Activated T-cell treated with anti-CD3 and anti-CD28 coated beads, Interleukin-2, amount 50 U/mL, for 1 hour (primary cell): ENCODE measurements at places on chromosomes 1 and 21.
A peak's percentile ranks its signal among the peaks of the same experiment; 100 is the strongest.

- DNase-seq, result peak; percentile 63
These were observed 11.2 kb downstream of the CD84 start for GRCh38 chr1:160567858-160568682.

- DNase-seq, result no peak
These were observed 454.8 kb downstream of the KIF26B start for GRCh38 chr1:245609354-245610150.

DNA sequence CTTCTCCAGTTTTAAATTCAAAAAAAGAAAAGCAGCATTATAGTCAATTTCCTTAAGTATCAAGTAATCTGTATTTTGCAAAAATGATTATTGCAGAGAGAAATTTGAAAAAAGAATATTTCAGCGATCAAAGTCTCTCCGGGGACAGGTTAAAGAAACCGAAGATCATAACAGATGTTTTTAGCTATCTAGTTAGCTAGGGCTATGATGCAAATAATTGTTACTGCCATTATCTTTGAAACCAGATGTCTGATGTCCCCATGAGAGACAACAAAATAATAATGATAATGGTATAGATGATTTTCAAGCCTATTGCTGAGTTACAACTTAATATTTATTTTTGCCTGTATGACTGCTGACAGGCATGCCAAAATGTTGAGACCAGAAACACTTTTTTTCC lies 1326.0 kb downstream of the PLA2G4A start:
- no peak for DNase-seq

DNA sequence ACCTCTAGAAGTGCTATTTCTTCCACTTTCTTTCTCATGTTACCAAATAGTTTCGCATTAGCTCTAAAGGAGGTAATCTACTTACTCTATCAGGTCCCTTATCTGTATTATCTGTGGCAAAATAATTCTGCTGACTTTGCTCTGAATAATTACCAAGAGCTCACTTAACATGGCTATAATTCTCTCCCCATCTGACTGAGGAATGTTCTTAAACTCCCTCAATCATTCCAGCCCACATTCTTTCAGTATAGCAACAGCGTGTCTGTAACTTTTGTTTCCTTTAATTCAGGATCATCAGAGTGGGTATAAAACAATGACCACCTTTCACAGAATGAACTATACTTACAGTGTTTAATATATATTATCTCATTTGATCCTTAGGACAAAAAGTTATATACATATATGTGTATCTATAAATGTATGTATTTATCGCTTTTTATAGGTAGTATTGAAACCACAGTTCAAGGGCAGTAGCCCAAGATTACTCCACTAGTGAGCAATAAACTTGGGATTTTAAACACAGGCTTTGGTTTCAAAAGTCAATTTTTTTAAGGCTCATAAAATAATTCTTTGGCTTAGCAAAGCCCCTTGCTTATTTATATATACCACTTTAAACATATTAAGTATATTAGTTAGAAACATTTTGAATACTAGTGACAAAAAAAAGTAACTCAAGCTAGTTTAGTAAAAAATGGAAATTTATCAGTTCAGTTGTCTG lies 36.1 kb upstream of the ST6GALNAC3 start:
- DNase-seq, result no peak

- DNase-seq, result no peak
These were observed 31.0 kb downstream of the ILDR2 start for GRCh38 chr1:166944186-166944967.

- no peak for DNase-seq
These were observed 424.0 kb downstream of the MATN1 start for GRCh38 chr1:30299393-30299792.

DNA sequence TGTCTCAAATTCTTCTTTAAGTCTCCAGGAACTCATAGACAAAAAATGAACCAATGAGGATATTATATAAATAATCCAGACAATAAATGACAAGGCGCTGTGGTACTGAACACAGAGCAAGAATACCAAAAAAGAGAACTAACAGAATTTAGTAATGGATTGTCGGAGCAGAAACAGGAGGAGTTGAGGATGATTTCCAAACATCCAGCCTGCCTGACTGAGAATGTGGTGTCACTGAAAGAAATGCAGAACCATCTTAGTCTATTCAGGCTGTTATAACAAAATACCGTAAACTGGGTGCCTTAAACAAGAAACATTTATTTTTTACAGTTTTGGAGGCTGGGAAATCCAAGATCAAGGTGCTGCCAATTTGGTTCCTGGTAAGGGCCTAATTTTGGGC lies 79.7 kb downstream of the RGS2 start:
- DNase-seq, result no peak

DNA sequence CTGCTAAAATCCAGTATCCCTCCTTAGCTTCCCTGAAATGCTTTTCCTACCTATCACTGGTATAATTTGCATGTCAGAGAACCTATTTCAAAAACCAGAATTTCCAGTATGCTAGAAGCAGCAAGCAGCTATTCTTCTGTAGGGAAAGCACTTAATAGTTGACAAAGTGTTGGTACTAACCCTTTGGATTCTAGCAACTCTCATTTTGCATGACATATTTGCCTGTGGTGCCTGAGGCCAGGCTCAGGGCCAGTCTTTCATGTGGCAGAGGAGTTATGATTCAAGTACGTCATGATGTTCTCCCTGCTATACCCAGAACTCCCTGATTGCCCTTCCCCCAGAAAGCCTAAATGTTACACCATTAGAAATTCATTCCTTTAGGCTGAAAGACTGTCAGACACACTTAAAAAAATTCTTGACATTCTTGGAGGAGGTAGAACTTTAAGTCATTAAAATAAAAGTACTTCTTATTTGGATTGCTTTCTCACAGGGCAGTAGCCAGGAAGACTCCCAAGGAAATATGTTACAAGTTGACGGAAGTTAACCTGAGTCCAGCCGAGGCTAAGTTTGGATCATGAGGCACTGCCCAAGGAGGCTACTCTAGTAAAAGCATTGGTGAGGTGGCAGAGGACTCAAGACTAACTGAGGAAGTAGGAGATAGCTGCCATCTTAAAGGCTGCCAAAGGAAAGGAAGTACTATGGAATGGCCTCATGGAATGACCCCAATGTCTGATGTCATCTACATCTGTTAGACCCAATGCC lies 298.4 kb upstream of the SPAG17 start:
- DNase-seq, result no peak
